Heart right ventricle (tissue), 16 donors: ENCODE measurements at places on chromosomes 2 and 18.

DNA sequence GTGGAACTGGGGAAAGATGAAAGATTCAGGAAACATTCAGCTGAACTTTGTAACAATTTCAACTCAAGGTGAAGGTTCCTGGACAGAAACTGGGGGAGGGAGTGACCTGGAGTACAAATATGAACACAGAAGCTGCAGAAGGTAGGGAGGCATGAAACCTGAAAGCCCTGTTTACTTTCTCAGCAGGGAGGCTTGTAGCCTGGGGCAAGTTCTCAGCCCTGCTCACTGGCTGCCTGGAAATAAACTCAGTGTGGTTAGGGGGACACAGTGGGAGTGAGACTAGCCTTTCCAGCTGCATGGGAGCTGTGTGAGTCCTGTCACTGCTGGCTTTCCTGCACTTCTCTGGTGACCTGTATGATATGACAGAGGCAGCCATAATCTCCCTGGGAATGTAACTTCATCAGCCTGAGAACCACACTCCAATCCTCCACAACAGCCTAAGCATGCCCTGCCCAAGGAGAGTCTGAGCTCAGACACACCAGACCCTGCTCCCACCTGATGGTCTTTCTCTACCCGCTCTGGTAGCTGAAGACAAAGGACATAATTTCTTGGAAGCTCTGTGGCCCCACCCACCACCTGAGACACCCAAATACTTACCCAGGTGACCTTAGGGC is 77.0 kb downstream of the ZSWIM2 start:
- DNase-seq = no peak

- DNase-seq = no peak
Observed at GRCh38 chr2:221969087-221969829, 329.5 kb downstream of the PAX3 start.

DNA sequence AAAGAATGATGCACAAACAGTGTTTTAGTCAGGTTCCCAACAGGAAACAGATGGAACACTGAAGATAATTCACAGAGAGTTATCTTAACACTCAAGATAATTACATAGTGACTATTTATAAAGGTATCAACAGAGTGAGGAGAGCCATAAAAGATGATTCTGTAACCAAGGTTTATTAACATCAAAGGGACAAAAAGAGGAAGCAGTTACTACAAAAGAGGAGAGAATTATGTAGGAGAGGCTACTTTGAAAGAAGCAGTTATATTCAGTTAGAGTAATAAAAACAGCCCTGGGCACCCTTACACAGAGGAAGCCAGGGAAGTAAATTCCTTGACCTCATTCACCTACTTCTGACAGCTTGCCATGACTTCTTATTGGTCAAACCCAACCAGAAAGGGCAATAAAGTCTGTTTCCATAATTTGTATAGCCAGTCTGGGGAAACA is 326.5 kb upstream of the SLC39A10 start:
- no peak for DNase-seq

DNA sequence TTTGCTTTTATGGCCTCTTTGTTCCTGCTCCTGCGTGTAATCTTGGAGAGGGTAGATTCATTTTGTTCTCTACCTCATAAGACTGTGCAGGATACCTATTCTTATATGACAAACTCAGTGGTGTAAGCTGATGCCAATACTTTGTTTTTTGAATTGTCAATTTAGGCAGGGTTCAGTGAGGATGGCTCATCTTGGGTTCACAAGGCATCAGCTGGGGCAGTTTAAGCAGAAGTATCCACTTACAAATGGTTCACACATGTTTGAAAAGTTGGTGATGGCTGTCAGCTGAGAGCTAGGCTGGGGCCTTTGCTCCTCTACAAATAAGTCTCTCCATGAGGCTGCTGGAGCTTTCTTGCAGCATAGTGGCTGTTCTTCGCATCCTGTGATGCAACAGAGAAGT is 920.6 kb upstream of the PIK3C3 start:
- DNase-seq = no peak

DNA sequence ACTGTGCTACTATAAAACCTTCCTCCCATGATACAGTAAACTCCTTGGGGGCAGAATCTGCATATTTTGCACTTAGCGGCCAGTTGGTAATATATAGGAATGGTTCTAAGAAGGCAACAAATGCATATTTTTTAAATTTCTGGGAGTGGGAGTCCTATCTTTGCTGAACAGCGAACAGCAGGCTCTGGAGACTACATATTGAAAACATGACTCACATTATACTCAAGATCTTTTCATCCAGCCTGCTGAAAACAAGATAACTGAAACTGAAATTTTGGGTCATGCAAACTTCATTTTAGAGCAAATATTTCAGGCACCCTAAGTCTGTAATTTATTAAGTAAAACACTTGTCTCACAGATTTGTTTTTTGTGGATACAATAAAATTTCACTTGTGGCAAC is 122.2 kb downstream of the SATB2 start:
- no peak for DNase-seq

DNA sequence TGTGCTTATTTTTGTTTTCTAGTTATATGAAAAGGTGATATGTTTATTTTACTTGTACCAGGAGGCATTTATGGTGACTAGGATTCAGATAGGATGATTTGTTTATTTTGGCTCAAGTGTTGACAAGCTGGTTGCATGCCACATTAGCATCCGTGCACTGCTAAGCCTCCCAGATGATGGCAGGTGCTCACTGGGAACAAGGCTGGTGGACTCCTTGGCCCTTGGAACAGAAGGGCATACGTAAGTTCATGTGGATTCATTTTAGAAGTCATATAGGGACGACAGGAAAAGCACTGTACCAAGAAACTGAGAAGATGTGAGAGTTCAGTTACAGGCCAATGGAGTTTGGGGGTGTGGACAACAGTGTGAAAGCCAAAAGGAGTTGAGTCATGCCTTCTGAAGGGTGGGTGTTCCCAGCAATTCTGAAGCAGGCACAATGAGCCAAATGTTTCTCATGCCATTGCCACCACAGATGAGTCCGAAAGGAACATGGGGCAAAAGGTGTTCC is 166.2 kb downstream of the PHLPP1 start:
- DNase-seq = peak; percentile 9

DNA sequence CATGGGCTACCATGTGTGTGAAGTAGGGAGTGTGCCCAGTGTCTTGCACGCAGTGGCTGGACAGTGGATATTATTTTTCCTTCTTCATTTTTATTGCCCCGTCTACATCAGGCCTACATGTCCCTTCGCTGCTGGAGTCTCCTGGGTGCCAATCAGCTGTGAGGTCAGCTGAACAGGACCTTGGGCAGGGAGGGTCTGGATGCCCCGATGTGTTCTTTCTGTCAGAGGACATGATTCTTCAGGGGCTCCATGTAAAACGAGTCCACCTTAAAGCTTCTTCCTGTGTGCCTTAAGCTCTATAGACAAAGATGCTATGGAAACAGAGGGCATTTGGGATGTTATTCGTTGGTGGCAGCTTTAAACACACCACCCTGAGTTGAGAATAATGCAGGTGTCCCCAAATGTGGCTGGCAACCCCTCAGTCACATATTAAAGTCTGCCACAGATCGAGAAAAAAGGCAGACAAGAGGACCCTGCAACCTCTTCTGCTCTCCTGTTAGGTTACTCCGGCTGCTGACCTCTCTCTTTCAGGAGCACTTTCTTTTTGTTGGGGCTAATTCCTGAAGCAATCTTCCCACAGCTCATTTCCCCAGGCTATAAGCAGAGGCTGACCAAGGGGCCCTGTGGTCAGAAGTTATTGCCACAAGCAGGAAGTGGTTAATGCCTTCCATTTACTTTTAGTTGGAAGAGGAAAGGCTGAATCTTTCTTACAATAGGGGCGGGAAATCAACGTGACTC is 20.0 kb downstream of the GREB1 start:
- DNase-seq = no peak

GRCh38 chr2:70907130-70908057 is 28.3 kb upstream of the ATP6V1B1 start:
- no peak for DNase-seq

GRCh38 chr2:221444106-221444505 is 128.0 kb downstream of the EPHA4 start:
- DNase-seq = peak; percentile 24

- DNase-seq = no peak
Observed at GRCh38 chr2:110834134-110834827, 101.9 kb downstream of the ACOXL start.

- DNase-seq = no peak
Observed at GRCh38 chr18:32753656-32754260, 19.1 kb downstream of the KLHL14 start.

DNA sequence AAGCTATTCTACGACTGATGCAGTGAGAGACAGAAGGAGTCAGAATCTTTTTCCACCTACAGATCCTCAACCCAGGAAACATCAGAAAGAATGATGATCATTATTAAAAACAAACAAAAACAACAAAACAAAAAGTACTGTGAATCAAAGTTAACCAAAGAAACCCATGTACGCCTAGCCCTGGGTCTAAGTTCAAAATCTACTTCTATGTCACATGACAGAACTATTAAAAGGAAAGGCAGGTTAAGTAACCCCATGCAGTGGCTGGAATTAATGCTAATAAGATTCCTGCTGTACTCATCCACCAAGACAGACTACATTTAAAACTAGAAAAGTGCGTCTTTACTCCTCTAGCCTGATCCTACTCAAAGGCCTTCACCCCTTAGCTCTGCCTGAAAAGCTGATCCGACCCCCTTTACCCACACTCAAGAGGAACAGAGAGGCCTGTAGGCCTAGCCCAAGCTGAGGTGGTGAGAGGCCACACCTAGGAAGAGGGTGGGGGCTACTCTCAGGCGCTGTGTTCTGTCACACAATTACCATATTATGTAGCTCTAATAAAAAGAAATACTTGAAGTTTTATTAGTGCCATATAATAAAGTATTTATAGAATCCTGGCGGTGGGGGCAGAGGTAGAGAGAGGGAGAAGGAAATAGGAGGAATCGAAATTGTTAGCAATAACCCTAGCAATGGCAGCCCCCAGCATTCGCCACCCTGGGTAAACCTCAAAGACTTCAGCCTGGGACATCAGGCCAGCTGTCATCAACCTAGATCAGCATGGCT is 37.1 kb downstream of the NHEJ1 start:
- DNase-seq = no peak

DNA sequence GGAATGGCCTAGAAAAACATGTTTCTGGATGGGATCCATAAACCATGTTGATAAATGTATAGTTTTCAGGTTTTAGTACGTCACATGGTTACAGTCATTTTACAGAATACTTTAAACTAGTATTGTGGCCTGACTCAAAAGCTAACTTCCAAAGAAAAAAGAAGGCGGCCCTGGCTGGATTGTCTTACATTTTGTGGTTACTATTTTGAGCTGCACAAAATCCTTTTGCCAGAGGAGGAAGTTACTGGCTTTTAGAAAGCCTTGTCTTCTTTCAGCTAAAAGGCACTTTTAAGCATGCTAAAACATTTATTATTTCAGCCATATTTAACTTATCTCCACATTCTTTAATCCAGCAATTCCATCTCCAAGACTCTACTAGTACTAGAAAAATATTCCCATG is 227.9 kb downstream of the CDH2 start:
- DNase-seq = no peak

DNA sequence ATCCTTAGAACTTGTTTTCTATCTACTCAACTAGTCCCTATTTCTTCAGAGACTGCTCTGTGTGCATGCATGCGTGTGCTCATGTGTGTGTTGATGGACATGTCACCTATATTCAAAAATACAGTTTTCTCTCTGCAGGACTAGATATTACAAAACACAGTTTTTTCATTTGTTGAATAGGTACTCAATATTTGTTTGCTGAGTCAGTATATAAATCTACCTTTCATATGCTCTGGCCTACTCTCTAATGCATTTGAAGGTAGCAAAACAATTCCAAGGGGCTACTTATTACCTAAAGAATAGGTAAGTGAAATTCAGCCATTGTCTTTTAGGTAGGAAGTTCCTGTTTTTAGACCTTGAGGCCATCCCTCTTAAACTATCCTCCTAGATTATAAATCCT is 8.6 kb upstream of the UBE2E3 start:
- DNase-seq = no peak

DNA sequence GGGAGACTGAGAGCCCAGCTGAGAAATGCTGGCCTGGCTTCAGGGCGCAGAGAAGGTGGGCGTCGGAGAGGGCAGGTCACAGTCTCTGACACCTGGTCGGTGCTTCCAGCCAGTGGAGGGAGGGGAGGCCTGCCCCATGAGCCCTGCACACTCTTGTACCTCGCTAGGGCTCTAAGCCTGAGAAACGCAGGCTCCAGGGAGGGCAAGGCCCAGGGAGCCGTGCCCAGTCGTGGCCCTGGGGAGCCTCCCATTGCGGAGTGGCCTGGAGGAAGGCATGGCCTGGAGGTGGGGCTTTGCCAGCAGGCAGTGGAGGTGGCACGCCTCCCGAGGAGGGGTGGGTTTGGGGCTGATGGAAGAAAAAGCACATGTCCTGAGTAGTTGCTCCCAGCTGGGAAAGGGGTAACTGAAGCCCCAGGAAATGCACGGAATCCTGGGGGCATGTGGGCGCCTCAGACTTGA is 39.0 kb downstream of the MTERF4 start:
- DNase-seq = no peak

GRCh38 chr2:134110532-134110931 is 143.3 kb upstream of the MGAT5 start:
- DNase-seq = no peak

- DNase-seq = no peak
Observed at GRCh38 chr2:19114126-19114525, 244.3 kb downstream of the OSR1 start.

DNA sequence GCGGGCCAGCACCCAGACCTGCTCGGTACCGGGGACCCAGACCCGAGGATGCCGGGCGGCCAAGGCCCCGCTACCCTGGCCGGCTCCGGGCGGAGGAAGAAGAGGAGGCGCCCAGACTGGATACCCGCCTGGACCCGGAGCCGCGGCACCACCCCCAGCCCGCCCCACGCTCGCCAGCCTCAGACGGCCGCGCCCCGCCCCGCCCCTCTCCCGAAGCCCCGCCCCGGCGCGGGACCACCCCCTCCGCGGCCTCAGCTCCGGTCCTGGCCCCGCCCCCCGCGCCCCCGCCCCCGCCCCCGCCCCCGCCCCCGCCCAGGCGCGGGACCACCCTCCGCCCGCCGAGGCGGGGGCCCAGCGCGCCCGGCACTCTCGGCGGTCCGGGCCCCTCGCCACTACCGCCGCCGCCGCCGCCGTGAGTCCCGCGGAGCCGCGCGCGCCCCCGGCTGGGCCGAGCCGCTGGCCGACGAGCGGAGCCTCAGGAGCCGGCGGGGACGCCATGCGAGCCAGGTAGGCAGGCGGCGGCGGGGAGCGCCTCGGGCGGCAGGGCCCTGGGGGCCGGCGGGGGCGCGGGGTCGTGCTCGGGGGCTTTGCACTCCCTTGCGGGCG is at the start of gene SH3BP4:
Gene SH3BP4 (plus strand): TSS at position 354 of the 606 bp plus-strand sequence. CDS start 82,986 bp downstream, outside the sequence.
- DNase-seq = peak; percentile 83

GRCh38 chr18:48801728-48802542 is 148.8 kb downstream of the SMAD7 start:
- DNase-seq = no peak

- DNase-seq = no peak
Observed at GRCh38 chr18:10893196-10893595, 256.2 kb downstream of the PIEZO2 start.
